Renal pelvis (tissue), 12 donors: ENCODE measurements at places on chromosomes 7 and 10. TPM values are rescaled to one million over a fixed set of nuclear protein-coding genes. Genes with fewer than 3 reads are reported as not detected.

DNA sequence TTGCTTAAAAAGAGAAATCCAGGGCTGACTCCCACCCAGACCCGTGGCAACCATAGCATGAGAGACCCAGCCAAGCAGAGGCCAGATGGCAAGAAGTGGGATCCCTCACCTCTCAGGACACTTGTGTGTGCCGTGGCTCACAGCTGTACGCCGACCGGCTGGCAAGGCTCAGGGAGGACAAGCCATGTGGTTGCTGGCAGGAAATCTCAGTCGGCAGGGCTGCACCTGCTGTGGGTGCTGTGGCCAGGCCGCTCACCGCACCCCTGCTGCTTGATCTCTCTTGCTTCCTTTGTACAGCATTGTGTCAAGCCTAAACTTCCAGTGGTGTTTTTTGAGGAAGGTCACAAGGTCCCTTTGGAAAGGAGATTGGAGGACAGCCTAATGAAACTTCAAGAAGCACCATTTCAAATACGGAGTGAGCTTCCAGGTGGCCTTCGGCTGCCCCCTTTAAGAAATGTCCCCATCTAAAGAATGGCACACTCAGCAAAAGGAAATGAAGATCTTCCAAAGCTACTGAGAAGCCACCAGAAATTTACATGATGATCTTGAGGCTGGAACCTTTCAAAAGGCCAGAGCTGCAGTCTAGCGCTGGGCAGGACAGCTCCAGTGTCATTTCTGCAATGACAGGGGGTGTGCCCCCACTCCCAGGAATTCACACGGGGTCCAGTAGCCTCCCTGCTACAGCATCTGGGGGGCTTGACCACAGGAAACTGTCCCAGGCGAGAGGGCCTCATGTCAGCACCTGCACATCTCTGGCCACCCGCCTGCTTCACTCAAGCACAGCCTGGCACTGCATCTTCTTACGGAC, 409.0 kb upstream of the MGMT start:
- DNase-seq, result no peak

GRCh38 chr7:22885797-22886261, 63.2 kb upstream of the TOMM7 start:
- no peak for DNase-seq

- DNase-seq, result no peak
Measured at GRCh38 chr10:62728479-62728878, 76.0 kb upstream of the ADO start.

KIAA1549 gene
- polyA plus RNA-seq, result 14.1 TPM

MYH16 gene
- polyA plus RNA-seq, result 0.39 TPM

DNA sequence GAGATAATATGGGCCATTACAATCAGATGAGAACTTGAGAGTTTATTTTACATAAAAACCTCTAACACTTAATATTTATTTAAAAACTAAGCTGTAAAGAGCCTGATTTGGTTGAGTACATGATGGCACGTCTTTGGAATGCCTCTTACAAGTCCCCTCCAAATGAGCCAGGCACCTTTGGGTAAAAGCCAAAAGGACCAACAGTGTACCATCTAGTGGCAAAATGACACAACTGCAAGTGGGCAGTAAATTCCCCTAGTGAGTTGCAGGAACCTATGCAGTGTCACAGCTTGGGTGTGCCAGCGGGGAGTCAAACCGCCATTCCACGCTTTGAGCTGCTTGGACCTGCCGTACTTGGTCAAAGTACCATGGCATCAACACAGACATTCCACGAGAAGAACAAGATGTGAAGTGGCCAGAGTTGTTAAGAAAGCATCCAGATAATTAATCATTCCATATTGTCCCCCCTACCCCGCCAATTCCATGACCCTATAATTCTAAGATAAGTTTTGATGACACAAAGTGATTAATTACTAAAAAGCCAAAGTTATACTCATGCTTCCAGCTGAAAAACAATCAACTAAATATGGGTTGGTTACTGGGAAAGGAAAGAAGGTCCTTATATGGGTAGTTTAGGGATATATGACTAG, 115.2 kb downstream of the SORBS1 start:
- peak; percentile 49 for DNase-seq

- DNase-seq, result peak; percentile 23
Measured at GRCh38 chr10:19889256-19889655, 73.0 kb downstream of the PLXDC2 start.

DNA sequence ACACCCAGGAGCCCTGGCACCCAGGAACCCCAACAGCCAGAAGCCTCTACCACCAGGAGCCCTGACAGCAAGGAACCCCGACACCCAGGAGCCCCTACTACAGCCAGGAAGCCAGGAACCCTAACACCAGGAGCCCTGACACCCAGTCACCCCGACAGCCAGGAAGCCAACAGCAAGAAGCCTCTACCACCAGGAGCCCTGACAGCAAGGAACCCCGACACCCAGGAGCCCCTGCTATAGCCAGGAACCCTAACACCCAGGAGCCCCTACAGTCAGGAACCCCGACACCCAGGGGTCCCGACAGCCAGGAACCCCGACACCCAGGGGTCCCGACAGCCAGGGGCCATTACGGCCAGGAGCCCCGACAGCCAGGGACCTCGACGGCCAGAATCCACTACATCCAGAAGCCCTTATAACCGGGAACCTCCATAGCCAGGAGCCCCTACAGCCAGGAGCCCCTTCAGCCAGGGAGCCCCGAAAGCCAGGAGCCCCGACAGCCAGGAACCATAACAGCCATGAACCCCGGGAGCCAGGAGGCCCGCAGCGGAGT, 440 bp upstream of the GLRX3 start:
- no peak for DNase-seq

H2BK1 gene
- not detected for polyA plus RNA-seq

AS3MT gene
- 19.5 TPM for polyA plus RNA-seq

ASB4 gene
- polyA plus RNA-seq, result 0.18 TPM

DNA sequence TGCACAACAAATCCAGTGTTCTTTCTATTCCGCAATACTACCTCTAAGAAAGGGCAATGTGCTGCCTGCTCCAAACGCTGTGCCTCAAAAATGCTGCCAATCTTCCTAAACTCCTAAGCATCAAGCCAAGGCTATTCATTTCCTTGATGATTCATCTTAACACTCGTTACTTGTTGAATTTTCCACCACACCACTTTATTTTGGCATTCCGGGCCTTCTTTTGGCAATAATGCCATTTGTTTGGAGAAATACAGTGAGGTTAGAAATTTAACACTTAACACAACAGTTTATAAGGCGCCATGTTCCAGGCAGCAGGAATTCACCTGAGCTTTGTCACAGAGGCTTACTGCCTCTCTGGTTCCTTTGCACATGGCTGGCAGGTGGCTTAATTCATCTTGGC, 82.6 kb upstream of the ABCB5 start:
- DNase-seq, result no peak

- no peak for DNase-seq
Measured at GRCh38 chr10:67280405-67280804, 354.6 kb downstream of the LRRTM3 start.

DEPP1 gene
- 10.3 TPM for polyA plus RNA-seq

- DNase-seq, result no peak
Measured at GRCh38 chr10:69732147-69732825, 69.4 kb upstream of the COL13A1 start.

DNA sequence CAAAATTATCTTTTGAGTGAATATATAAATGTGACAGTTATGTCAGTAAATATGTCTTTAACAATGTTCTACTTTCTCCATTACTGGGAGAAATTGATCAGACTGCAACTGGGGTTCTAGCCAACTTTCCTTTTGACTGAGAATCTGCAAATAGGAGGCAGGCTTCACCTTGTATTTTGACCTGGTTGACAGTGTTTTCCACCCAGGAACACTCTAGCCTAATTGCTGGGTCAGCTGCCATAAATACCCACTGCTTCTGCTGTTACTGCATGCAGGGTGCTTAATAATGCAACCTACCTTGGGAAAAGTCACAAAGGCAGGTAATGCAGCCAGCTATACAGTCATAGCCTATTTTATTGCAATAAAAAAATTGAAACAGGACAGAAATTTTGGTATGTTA, 319.0 kb downstream of the DGKB start:
- DNase-seq, result no peak

DNA sequence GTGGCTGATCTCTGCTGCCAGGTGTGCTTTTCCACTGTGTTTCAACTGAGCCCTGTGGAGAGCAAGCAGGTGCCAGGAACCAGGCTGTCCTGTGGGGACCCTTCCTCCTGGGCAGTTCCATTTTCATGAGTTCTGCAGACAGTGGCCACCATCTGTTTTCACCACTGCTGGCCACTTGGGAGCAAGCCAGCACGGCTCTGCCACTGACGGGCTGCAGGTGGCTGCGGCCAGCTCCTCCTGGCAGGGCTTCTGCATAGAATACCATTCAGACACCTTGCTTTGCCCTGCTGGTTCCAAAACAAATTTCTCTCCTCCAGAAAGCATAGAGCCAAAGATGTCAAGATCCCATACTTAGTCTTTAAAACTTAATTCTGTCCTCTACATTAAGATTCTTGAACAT, 48.3 kb downstream of the LANCL2 start:
- no peak for DNase-seq

OR9A2 gene
- not detected for polyA plus RNA-seq

CTTNBP2 gene
- polyA plus RNA-seq, result 36.0 TPM

- no peak for DNase-seq
Measured at GRCh38 chr10:44301781-44302355, 83.0 kb downstream of the CXCL12 start.

- DNase-seq, result no peak
Measured at GRCh38 chr7:44998153-44998871, 1.7 kb upstream of the CCM2 start.

GRCh38 chr7:155999631-156000489, 187.6 kb upstream of the SHH start:
- DNase-seq, result no peak

- DNase-seq, result no peak
Measured at GRCh38 chr7:124780608-124781007, 15.0 kb upstream of the GPR37 start.

GRCh38 chr7:40437498-40437897, 302.7 kb downstream of the SUGCT start:
- no peak for DNase-seq

GRCh38 chr7:20079080-20079479, 138.1 kb downstream of the MACC1 start:
- no peak for DNase-seq

DNA sequence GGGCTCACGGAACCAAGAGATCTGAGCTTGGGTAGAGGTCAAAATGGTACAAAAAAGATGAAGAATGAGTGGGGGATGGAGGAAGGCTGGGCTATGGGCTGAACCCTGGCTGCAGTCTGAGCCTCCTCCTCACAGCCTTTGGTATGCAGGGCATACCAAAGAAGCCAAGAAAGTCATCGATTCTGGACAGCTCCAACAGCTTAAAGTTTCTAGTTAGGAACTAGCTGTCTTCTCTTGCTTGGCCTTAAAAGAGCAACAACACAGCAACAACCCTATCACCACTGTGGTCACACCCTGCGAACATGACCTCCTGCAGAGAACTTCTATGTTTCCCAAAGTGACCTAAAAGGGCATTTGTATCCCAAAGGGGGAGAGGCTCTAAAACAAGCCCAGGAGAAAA, 126.1 kb upstream of the EFCAB10 start:
- no peak for DNase-seq

- no peak for DNase-seq
Measured at GRCh38 chr7:37180828-37181549, 267.7 kb downstream of the ELMO1 start.

FKBP6 gene
- polyA plus RNA-seq, result 0.56 TPM

- DNase-seq, result no peak
Measured at GRCh38 chr10:5533098-5533731, 8.5 kb downstream of the CALML3 start.

C10orf62 gene
- polyA plus RNA-seq, result 1.3 TPM

ABCF2 gene
- 26.3 TPM for polyA plus RNA-seq

CUEDC2 gene
- 93.1 TPM for polyA plus RNA-seq
